ENCODE measurements at places on chromosomes 1 and 21. TPM values are rescaled to one million over a fixed set of nuclear protein-coding genes. Genes with fewer than 3 reads are reported as not detected.

CHODL gene
- not detected for total RNA-seq

RAB3B gene
- total RNA-seq = 5.8 TPM

KRTAP12-1 gene
- total RNA-seq = not detected

LCE1D gene
- not detected for total RNA-seq

TDRD5 gene
- not detected for total RNA-seq

KDF1 gene
- not detected for total RNA-seq

SLC5A9 gene
- total RNA-seq = not detected

SPAG17 gene
- not detected for total RNA-seq

CR1 gene
- not detected for total RNA-seq

NTNG1 gene
- total RNA-seq = 0.15 TPM

CRYAA gene
- not detected for total RNA-seq
